SK-MEL-5 (cell line): ENCODE measurements at places on chromosomes 7 and 10. TPM values are rescaled to one million over a fixed set of nuclear protein-coding genes. Genes with fewer than 3 reads are reported as not detected.
A peak's percentile ranks its signal among the peaks of the same experiment; 100 is the strongest.

GRCh38 chr10:116800286-116800929 is 48.9 kb upstream of the ENO4 start:
- no peak for DNase-seq

- no peak for DNase-seq
Observed at GRCh38 chr7:26668821-26669220, 195.6 kb downstream of the SKAP2 start.

GRCh38 chr7:114922652-114923402 is 933 bp downstream of the MDFIC start:
- peak; percentile 74 for DNase-seq

GRCh38 chr7:111438369-111439289 is 123.7 kb downstream of the IMMP2L start:
- DNase-seq, result no peak

- no peak for DNase-seq
Observed at GRCh38 chr7:143287339-143287934, 714 bp upstream of the CASP2 start.

DNA sequence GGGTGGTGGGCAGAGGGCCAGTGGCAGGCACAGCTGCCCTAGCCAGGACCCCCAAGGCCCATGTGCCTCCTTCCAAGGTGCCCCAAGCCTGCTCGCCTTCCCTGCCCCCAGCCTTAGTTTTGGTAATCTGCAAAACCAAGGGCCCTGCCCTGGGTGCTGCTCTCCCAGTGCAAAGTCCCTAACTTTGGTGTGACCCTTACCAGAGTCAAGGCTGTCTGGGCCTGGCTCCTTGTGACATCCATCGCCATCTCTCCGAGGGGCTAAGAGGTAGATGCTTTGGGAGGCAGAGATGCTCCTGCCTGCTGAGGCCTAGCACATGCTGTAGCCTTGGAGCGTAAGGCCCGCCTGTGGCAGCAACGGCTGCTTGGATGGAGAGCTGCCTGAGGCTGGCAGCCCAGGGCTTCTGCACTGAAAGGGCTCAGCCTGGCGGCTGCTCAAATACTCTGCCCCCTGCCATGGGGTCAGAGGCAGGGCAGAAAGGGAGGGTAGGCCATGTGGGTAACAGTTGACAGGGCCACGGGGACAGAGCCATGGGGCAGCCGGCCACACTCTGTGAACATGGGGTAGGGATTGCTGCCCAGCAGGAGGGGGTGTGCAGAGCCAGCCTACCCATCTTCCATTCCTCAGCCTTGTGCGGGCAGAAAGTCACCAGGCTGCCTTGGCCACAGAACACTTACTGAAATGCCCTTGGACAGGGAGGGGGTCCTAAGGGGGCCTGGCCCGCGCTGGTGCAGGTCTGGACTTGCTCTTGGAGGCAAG is 17.9 kb upstream of the MYL7 start:
- DNase-seq, result no peak

- no peak for DNase-seq
Observed at GRCh38 chr7:132419542-132419941, 156.7 kb downstream of the PLXNA4 start.

GRCh38 chr7:50641442-50642405 is 76.5 kb upstream of the DDC start:
- DNase-seq, result peak; percentile 35

DNA sequence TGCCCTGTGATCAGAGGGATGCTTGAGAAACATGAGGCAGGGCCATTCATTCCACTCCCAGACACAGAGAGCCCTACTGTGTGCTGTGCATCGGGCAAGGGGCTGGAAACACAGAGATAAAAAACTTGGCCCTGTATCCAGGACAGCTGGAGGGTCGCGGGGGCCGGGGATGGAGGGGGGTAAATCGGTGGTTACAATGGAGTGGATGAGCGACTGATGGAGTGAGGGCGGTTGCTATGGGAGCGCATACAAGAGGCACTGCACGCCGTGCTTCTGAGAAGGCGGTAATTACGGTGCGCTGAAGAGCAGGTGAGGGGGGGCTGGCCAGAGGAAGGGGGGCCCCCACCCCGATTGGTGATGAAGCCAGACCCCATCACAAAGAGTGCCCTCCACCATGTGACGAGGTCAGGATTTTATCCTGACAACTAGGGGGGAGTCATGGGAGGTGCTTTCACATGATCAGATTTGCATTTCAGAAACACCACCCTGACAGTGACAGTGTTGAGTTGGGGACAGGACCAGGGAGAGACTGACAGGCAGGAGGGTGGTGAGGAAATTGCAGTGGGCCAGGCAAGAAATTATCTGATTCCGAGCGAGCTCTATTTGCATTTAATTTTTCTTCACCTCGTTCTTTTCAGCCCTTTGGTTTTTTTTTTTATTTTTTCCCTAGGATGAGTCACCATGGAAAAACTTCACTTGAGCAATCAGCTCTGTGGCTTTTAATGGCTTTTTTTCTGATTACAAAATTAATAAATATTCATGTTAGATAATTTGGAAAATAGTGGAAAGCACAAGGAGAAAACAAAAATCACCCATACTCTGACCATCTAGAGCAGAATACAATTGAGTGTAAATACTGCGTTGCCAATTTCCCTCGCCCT is 7.8 kb downstream of the CPA5 start:
- no peak for DNase-seq

The PANK1 gene
- 2.2 and 2.4 TPM in 2 replicates for total RNA-seq

The DDC gene
- not detected in 2 replicates for total RNA-seq

The ANXA8L1 gene
- total RNA-seq, result not detected in 2 replicates

The SPDYE5 gene
- 0.05 TPM in 1 of 2 replicates, not detected in the other for total RNA-seq
